ENCODE measurements at places on chromosomes 6 and 20.
A peak's percentile ranks its signal among the peaks of the same experiment; 100 is the strongest.

DNA sequence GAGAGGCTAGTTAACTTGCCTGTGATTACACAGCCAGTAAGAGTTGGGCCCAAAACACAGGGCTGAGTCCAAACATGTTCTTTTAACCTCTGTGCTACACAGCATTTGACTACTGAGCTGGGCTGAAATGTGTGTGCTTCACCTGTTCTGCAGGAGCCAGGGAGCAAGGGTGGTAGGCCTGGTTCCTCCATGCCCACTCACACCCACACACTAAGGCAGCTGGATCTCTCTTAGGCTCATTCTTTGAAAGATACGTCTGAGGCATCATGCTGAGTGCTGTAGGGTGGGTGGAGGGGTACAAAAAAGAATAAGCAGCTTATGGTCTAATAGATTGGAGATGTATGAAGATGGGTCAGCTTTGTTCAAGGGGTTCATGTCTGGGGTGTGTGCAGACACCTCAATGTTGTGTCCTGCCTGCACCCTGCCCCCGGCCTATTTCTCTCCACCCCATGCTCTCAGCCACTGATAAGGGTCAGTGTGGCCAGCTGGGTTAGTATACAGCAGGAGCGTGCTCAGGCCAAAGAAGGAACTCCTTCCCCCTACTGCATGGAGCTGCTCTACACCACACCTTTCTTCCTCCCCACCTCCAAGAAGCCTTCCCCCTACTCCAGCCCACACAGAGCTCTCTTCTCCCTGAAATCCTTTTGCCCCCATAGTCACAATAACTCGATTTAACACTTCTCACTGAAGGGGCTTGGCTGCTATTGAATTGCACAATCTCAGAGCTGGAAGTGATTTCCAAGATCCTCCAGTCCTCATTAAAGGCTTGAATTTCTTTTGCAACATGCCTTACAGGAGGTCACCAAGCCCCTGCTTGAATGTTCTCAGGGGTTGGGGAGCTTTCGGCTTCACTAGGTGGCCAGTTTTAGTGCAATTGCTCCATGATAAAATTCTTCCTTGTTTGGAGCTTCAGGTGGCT is 3.4 kb downstream of the PPP2R5D start:
- no peak for DNase-seq

GRCh38 chr6:1708122-1708521 is 98.4 kb downstream of the FOXC1 start:
- no peak for DNase-seq

DNA sequence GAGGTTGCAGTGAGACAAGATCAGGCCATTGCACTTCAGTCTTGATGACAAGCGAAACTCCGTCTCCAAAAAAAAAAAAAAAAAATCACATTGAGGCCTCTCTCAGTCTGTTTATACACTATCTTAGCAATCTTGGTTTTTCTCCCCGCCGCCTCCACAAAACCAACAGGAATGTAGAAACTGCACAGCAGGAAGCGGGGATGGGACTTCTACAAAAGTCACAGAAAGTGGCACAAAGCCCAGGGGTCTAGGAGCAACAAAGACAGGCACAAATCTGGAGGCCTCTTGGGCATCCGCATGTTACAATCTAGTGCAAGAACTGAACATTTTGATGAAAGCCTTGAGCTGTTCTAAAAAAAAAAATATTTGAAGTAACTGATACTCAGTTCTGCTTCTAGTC is 48.6 kb downstream of the KDM1B start:
- no peak for DNase-seq

DNA sequence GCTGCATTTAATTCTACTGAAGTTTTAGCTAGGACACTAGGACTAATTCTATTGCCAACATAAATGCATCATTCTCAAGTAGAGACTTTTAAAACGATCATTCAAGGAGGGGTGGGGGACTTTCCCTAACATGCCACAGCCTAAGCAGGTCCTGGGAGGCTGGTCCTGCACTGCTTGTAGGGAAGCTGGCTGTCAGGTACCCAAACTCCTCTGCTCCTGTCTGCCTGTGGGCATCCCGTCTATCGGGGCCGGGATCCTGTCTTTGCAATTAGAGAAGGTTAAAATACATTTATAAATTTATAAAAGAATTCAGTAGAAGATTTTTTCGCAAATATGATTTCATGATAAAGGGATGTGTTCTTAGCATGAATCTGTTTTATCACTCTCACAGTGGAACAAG is 51.6 kb upstream of the MPC1 start:
- no peak for DNase-seq

DNA sequence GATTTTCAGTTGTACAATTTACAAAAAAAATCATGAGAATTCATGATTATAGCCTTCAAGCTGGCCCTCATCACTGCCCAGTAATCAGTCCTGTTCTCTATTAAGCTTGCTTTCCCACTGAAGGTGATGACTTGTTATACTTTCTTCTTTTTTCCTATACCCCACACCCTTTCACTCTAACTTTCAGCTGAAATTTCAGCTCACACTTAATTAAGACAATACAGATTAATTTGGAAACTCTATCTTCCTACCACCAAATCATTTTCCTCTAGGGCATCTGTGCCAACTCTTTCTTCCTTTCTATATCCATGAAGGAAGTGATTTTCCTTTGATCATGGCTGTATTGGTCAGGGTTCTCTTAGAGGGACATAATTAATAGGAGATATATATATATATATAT is 449.9 kb downstream of the CD109 start:
- DNase-seq: no peak

DNA sequence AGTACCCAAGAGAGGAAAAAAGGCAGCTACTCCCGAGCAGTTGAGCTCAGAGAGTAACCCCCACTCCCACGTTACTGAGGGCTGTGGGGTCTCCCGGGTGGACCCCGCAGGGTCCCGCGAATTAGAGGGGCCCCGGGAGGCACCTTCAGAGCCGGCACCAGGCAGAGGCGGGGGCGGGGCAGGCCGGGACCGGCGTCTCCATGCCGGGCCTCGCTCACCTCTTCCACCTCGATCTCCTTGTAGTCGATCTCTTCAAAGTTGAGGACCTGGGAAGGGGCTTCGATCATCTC is 381 bp downstream of the MAP3K7 start:
- no peak for DNase-seq

DNA sequence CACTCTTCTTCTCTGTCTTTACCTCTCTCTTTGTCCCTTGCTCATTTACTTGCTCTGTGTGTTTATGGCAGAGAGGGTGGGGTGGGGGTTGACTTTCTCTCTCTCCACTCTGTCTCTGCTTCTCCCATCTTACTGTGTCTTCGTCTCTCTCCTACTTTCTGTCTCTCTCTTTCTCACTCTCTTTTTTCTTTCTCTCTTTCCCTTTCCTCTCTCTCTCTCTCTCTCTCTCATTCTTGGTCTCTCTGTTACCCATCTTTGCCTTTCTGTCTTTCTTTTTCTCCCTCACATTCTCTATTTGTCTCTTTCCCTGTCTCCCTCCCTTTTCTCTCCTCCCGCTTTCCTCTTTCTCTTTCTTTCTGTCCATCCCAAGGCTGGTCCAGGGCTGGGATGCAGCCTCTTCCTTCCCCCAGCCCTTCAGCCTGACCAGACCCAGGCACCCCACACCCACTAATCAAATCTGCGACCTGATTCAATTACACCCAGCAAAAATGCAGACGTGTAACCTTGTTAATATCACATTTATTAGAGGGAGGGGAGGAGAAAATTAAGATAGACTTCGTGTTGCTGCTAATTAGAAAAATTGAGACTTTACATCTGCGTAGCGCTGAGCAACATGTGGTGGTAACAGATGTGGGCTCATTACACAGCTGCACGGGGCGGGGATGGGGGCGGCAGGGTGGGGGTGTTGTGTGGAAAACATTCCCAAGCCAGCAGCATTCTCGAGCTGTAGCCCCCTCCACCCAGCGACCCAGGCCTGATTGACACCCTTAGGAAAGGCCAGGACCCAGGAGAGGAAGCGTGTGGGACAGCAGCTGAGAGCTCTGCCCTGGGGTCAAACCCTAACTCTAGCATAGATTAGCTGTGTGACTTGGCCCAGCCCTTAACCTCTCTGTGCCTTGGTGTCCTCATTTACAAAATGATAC is 124.9 kb upstream of the MAFB start:
- DNase-seq: no peak

- DNase-seq: no peak
Observed at GRCh38 chr20:51756653-51757052, 11.5 kb downstream of the ATP9A start.

DNA sequence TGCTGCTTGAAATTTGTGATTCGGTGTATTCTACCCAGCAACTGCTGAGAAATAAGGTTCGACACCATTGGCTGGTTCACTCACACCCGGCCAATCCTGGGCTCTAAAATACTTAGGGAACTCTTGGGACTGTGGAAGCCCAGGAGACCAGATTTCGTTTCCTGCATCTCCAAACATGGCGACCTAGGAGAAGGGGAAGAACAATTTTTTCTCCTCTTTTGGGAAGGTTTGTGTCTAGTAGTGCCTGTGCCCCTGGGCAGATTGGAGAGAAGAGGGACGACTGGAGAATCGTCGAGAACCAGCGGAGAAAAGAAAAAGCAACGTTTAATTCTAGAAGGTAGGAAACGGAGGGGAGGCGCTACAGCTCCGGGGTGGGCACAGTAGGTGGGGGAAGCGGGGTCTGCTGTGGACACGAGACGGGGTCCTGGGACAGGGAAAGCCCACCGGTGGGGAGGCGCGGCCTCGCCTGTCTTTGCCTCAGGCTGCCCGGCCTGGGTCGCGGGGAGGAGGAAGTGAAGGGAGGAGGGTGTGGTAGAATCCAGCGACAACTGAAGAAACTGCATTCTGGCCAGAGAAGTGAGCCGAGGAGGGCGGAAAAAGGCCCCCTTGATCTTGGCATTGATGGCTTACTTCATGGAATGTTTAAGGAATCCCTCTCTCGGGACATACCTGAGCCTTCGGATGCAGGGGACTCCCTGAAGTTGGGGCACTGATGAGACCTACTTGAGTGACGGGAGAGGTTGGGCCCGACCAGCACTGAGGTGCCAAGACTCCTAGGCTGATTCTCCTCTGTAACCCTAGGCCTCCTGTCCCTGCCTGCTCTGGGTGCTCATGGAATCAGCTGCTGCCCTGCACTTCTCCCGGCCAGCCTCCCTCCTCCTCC is at the start of gene BTN2A1:
BTN2A1 (plus strand) TSS at position 150 of the 883 bp plus-strand sequence; CDS start at position 832, 682 bp downstream.
- DNase-seq: peak; percentile 85

DNA sequence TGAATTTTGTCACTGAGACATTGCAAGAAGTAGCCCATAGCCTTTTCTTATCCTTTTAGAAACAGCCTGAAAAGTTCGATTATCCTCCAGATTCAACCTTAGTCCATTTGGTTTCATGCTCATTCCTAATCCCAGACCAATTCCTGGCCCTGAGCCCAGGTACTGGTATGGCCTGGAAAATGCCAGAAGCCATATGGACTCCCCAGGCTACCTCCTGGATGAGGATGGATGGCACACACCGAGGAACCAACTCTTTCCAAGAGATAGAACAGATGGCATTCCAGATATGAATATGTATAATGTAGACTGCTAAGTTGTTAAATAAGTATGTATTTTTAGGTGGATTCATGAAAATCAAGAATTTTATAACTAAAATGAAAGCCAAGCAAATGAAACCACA is 51.6 kb upstream of the SNAP25 start:
- no peak for DNase-seq

- DNase-seq: no peak
Observed at GRCh38 chr6:16511723-16512489, 249.4 kb downstream of the ATXN1 start.

DNA sequence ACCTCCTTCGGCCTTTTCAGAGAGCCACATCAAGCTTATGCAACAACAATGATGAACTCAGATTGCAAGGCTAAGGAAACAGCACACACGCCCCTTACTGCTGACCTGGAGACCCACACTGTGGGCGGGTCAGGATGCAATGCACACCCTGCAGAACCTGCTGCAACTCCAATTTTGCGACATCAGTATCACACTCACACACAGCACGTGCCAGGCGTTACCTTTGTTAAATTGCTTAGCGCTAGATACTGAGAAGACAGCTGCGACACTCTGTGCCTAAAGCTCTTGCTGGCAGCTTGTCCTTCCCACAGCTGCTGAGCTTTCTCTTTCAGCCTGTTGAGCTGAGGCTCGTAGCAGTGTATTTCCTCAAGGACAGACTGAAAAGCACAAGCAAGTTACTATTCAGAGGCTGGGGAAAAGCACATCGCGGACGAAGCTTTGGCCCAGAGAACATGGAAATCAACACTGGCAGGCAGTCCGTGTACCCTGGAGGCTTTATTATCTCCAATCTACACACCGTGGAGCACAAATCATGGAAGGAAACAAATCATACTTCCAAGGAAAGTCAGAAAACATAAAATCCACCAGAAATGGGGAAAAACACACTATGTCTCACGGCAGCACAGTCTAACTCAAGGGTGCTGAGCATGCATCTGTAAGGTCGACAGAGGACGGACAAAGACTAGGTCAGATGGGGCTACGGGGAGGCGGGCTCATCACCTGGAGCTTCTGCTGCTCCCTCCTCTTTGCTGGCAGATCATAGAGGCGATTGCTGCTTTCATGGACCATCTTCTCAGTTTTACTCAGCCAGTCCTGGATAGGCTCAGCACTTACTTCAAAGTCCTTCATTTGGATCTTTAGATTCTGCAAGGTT is 268.2 kb downstream of the SYNE1 start:
- no peak for DNase-seq

- no peak for DNase-seq
Observed at GRCh38 chr20:38034108-38034649, 633 bp downstream of the RPRD1B start.

DNA sequence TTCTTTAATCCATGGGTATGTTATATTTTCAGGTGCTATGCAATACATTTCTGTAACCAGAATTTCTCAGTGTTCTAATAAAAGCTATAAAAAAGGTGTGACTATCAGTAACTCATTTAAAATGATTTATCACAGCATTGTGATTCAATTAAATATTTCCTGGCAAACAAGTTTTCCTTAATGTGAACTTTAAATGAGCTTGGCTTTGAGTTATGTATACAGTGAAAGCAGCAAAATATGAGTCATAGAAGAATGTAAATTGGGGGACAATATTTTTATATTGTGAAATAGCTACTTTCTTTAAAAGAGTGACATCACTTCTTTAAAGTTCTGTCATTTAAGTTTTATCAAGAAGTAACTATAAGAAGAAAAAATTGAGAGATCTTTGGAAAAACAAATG is 484.9 kb upstream of the MAN1A1 start:
- no peak for DNase-seq

DNA sequence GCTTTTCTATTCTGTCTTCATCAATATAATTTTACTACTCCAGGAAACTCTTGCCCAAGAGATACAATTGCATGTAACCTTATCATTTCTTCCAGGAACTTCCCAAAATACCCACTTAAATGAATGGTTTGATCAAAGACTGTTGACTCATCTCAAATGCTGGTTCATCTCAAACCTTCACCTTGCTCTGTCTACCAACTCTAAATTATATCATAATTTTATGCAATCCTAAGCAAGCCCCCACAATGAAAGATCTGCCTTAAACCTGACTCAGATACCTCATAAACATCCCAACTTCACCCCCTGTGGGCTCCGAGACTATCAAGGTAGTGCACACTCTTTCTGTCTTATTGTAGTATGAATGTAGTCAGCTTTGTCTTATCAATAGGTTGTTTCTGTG is 65.5 kb upstream of the GCM1 start:
- no peak for DNase-seq

GRCh38 chr6:9420316-9421015 is 985.1 kb upstream of the SLC35B3 start:
- DNase-seq: no peak

Measured in fibroblast of skin of left quadriceps (primary cell).